ENCODE measurements at places on chromosomes 4 and X. TPM values are rescaled to one million over a fixed set of nuclear protein-coding genes. Genes with fewer than 3 reads are reported as not detected.

- DNase-seq, result no peak
These were observed 34.5 kb upstream of the PLA2G12A start for GRCh38 chr4:109764376-109764775.

GRCh38 chr4:174592985-174593335 lies 70.7 kb upstream of the HPGD start:
- DNase-seq, result no peak

DNA sequence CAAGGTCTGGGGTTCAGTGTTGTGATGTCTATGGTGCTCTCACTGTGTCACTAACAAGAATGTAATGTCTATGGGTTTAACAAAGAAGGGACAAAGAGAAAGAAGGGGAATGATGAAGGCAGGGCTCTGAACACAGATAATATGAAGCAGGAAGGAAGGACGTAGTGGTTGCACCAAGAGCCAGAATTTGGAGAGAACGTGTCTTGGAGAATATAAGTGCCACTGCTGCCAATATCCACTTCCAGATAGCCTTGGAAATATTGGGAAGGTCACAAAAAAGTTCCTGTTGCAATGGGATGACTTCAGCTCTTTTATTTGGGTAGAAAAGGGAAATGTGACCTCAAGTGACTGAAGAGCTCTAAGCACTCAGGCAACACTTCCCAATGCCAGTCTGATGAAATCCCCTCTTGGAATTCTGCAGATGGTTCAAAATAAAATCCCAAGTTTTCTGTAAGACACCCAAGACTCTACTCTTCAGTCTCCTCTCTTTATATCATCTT lies 131.8 kb downstream of the PRKX start:
- DNase-seq, result no peak

The CNKSR2 gene
- 11.7 TPM for polyA plus RNA-seq

GRCh38 chr4:143254491-143255226 lies 69.9 kb downstream of the USP38 start:
- DNase-seq, result no peak

DNA sequence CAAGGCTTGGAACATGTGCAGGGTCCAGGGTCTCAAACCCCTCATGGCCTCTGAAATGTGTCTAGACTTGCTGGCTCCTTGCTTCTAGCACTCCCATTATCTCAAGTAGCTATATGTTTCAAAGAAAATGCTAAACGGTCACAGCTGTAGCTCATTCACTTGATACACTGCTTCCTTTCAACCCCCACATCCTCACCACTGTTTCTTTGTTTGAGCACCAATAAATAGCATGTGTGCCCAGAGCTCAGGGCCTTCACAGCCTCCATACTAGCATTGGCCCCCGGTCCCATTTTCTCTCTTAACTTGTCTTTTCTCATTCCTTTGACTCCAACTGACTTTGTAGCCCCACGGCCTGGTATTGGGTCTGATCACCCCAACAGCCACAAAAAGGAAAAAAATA lies 801.8 kb downstream of the STIM2 start:
- no peak for DNase-seq

DNA sequence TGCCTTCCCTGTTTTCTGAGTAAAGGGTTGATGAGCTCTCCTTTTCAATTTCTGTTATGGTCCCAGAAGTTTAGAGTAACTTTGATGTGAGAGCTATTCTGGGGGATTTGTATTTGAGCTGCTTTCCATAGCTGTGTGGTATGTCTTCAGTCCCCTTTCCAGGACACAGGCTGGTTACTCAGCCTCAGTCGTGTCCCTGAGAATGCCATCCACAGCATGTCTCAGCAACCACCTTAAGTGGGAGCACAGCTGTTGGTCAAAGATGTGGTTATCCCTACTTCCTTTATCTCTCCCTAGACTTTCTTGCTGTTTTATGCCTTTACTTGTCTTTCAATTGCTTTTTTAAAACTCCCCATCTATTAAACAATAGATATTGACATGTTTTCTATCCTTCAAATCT lies 37.8 kb downstream of the RNF175 start:
- no peak for DNase-seq

GRCh38 chr4:93828332-93828994 lies at the start of gene ATOH1:
Gene ATOH1 (plus strand): TSS chr4:93828753. CDS start chr4:93828927, 174 bp downstream.
- no peak for DNase-seq

DNA sequence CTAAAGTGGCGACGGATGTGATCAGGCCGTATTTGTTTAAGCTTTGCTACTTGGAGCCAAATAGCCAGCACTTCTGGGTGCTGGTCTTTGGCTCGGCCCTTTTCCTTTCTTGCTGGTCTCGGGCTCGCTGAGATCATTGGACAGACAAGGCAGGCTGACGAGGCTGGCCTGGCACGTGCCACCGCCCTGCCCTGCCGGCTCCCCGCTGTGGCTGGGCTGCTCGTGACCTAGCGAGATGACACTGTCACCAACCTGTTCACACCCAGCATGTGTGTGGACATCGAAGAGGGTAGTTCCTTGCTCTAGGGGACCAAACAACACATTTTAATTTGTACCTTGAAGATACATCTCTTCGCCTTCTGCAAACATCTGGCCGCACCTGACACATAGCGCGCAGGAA lies 98.0 kb downstream of the ABLIM2 start:
- no peak for DNase-seq

The P2RY4 gene
- 0.62 TPM for polyA plus RNA-seq

The USP17L17 gene
- not detected for polyA plus RNA-seq

GRCh38 chr4:169282429-169283113 lies 11.8 kb upstream of the SH3RF1 start:
- DNase-seq, result no peak

The ALB gene
- polyA plus RNA-seq, result 6.2 TPM

GRCh38 chr4:123880631-123881030 lies 484.0 kb downstream of the SPRY1 start:
- no peak for DNase-seq

GRCh38 chr4:177450426-177451107 lies 8.3 kb upstream of the AGA start:
- DNase-seq, result no peak

DNA sequence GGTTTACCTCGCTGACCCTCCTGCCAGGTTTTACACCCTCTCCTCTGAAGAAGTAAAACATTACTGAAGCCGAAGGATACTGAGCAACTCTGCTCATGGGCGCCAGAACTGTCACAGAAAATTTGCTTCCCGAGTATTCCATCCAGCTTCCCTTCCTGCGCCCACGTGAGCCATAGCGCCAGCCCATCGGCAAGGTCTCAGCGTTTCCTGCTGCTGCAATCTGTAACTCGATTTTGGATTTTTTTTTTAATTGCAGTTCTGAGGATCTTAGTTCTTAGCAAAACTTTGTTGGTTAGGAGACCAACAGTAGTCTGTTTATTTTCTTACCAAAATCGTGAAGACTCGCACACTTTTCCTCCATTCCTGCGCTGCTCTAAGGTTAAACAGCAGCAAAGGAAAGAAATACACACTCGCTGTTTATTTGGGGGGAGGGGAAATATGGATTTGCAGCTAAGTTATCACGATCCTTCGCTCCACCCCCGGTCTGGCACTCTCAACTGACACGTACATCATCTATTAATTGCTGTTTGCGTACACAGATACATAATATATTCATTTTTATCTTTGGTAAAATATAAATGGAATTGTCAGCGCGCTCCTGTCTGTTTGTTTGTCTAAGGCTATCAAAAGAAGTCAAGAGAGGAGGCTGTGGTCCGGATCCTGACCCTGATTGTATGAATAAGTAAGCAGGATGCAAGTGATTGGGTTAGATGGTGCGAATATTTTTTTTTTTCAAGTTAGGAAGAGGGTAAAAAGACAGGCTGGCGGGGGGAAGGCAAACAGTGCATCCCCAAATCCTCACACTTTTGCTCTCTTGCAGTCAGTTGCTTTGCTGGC lies at the start of gene TLL1:
TLL1 (plus strand) TSS at position 777 of the 837 bp plus-strand sequence. CDS start 668 bp downstream, outside the sequence.
- peak; percentile 13 for DNase-seq

The MAGEA1 gene
- not detected for polyA plus RNA-seq

The GAGE12E gene
- polyA plus RNA-seq, result not detected

The PHOX2B gene
- 0.07 TPM for polyA plus RNA-seq

GRCh38 chr4:25842229-25842845 lies 20.5 kb downstream of the SEL1L3 start:
- no peak for DNase-seq

DNA sequence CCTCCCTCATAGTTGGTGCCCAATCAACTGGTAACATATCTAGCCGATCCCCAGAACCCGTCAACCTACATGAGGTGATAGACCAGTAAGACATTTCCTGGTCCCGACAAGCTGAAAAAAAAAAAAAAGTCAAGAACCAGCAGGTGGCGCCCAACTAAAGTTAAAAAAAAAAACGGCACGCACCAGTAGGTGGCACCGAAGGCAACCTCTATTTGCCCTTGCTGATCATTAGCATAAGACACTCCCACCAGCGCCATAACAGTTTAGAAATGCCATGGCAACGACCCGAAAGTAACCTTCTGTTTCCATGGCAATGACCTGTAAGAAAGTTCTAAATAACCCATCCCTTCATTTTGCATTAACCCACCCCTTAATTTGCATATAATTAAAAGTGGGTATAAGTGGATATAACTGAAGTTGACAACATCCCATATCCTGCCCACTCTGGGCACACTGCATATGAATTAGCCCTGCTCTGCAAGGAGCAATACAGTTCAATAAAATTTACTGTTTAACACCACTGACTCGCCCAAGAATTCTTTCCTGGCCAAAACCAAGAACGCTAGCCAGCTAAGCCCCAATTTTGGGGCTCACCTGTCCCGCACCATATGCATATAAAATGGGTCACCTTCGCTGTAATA lies 83.9 kb upstream of the SPANXB1 start:
- DNase-seq, result no peak

DNA sequence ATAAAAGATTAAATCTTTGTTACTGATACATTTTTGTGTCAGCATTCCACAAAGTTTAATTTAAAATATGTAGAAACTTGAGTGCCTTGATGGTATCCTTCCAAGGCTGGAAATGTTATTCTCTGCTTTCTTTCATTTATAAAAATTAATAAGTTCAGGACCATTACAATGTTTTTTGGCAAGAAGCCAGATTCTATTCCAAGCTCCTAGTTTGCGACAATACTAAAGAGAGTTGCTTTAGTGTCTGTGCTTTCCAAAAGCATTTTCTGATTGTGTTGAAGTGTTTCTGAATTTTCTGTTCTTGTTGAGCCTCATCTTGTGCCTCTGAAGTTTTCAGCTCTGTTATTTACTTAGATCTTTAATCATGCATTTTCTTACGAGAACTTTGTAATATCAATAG lies 516.2 kb downstream of the KCTD8 start:
- DNase-seq, result no peak

The ADH1C gene
- 24.8 TPM for polyA plus RNA-seq

DNA sequence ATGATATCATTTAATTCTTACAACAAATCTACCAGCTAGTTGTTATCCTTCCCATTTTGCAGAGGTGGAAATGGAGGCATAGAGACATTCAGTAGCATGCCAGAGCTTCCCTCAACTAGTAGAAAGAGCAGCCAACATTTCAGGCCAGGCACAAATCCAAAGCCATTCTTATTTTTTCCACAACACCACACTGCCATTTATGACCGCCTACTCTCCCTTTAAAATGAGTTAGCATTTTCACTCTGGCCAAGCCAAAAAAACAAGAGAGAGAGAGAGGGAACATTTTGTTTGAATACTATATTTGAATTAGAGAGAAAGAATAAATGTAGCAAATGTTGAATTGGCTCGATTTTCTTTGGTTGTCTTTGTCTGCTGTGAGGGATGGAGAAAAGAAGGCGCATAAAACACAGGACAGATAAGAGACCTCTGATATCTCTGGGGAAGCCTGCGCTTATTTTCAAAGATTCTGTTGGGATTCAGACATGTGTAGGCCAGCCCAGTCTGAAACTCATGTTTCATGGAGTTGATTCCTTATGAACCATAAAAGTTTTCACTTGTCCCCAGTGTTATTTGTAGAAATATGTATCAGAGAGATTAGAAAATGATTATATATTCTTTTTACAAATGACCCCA lies 265.7 kb downstream of the RAB28 start:
- peak; percentile 25 for DNase-seq

DNA sequence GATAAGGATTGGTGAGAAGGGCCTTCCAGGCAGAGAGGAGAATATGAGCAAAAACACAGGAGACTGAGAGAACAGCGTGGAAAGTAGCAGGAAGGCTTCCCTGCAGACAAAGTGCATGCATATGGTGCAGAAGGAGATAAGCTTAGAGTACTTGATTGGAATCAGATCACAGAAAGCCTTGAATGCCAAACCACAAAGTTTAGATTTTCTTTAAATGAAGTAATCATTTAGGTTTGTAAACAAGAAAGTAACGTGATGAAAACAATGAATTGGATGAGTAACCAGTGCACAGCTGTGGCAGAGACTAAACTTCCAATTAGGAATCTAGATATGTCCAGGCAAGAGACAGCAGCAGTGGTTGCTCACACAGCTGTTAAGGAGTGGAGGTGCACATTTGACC lies 83.8 kb upstream of the C1QTNF7 start:
- DNase-seq, result peak; percentile 38

GRCh38 chr4:115834441-115834840 lies 721.0 kb upstream of the NDST4 start:
- DNase-seq, result no peak

DNA sequence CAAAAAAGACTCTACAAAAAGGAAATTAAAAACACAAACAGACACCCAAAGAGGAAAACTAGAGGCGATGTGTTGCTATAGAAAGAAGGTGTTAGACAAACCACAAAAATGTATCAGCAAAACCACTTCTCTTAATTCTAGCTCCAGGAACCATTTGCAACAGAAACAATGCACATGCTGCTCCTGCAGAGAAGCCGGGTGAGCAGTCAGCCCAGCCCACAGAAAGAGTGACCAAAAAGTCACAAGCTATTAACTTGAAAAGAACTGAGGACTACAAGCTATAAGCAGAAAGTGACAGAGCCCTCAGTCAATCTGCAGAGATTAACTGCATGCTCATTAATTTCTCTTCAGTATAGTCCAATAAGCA lies 96.2 kb upstream of the KLHL13 start:
- DNase-seq, result no peak

The EXOC1L gene
- 0.52 TPM for polyA plus RNA-seq

GRCh38 chr4:116343809-116344208 lies 741.6 kb downstream of the TRAM1L1 start:
- no peak for DNase-seq

GRCh38 chrX:145923376-145923775 lies 105.7 kb downstream of the SLITRK2 start:
- DNase-seq, result no peak

DNA sequence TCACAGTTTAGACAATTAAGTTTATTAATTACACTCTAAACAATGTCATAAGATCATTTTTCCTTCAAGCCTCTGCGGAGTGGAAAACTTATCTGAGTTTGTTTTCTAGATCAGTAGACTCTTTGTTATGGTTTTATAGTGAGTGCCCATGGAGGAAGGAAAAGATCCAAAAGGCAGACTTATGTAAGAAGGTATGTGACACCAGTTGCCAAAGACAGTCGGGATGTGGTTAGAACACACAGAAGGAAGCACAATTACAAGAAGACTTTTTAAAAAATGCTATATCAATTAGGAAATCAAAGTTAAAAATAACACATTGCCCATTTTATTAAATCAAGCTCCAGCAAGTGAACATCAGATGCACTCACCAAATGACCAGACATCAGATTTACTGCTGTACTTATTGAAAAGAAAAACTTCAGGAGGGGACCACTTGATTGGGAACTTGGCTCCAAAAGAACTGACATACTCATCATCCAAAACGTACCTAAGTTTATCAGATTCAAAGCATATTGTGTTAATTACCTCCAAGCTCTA lies 57.1 kb downstream of the NIPAL1 start:
- DNase-seq, result no peak

Data from right lung (tissue), 10 donors.